ENCODE measurements at places on chromosomes 5 and 9. TPM values are rescaled to one million over a fixed set of nuclear protein-coding genes. Genes with fewer than 3 reads are reported as not detected.

The PDE8B gene
- total RNA-seq = not detected

The ZNF366 gene
- total RNA-seq = not detected

The NR5A1 gene
- total RNA-seq = not detected

The PLPPR1 gene
- total RNA-seq = not detected

The LEAP2 gene
- total RNA-seq = 0.37 TPM

The RLN2 gene
- total RNA-seq = not detected

The SLC36A3 gene
- total RNA-seq = not detected

The IL3 gene
- not detected for total RNA-seq

The HSDL2 gene
- 26.3 TPM for total RNA-seq

The FRMD3 gene
- 15.5 TPM for total RNA-seq

The BAAT gene
- total RNA-seq = not detected

The CLIC3 gene
- not detected for total RNA-seq

The SHC3 gene
- 0.16 TPM for total RNA-seq

The ARID3C gene
- not detected for total RNA-seq

The CCT5 gene
- total RNA-seq = 1,250 TPM

The GARIN3 gene
- total RNA-seq = not detected

The C8G gene
- total RNA-seq = not detected

The TPRN gene
- 6.1 TPM for total RNA-seq

The ACOT12 gene
- not detected for total RNA-seq

The STPG3 gene
- total RNA-seq = not detected

The GABBR2 gene
- not detected for total RNA-seq

The SLC25A48 gene
- total RNA-seq = not detected

The TRAF1 gene
- 0.13 TPM for total RNA-seq

The SPATA24 gene
- 8.5 TPM for total RNA-seq
